ENCODE measurements at places on chromosomes 6 and 20. TPM values are rescaled to one million over a fixed set of nuclear protein-coding genes. Genes with fewer than 3 reads are reported as not detected.

DNA sequence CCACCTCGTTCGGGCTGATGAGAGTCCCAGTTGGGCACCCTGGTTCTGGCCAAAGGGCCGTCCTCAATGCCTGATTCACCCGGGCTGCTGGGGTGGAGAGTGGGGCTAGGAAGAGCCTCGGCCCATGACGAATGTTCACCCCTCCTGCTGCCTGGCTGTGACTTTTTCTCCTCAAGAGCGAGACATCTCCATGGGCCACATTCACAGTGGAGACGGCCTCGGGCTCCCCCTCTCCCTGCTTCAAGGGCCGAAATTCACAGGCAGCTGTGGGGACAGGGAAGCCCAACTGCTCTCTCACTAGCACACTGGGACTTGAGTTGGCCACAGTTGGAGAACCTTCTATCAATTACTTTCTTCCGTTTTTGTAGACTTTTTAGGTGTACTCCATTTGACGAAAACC, 138.0 kb downstream of the SYNDIG1 start:
- no peak for DNase-seq

DNA sequence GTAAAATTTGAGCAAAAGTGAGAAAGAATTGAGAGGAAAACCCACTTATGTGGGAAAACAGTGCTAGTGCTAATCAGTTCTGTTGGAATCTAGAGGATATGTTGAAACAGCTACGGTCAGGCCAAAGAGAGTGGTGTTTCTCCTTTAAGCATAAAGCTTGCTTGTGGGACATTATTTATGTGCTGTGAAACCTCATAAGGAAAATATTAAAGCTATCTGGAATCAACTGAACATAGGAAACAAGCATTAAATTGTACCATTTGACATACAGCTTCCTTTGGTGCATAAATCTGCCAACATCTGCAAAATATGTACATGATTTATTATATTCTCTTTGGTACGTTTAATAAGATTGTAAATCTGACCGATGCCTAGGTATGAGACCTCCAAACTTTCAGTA, 182.5 kb upstream of the PDE10A start:
- no peak for DNase-seq

SSTR4 gene
- not detected for total RNA-seq

DNA sequence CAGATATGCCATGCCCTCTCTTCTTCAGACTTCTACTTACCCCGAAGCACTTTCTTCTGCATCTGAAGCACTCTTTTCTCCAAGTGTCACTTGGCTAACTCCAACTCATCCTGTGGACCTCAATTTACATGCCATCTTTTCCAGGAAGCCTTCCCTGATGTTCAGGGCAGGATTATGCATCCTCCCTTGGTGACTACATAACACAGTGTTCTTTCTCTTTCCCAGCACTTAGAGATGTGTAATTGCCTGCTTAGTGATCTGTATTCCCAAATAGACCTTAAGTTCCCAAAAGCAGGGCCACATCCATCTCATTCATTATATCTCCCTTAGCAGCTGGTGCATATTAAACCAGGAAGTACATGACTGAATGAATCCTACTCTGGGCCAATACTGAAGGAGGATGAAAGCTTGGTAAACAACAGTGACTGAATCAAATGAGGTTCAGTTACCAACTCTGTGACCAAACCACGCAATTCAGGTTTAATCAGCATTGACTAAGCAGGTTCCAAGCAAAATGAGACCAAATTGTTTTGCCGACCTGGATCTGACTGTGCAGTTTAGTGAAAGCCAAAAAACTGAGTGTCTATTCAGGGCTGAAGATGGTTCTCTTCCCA, 121.4 kb upstream of the TCF21 start:
- no peak for DNase-seq

ADGRF5 gene
- total RNA-seq = 0.19 TPM

Data from A172 (cell line).